Left ventricle myocardium inferior (tissue), 1 donor: ENCODE measurements at places on chromosomes 6 and 20. TPM values are rescaled to one million over a fixed set of nuclear protein-coding genes. Genes with fewer than 3 reads are reported as not detected.

Gene PROKR2
- total RNA-seq, result not detected

Gene SPTLC3
- 9.0 TPM for total RNA-seq

Gene MUC21
- not detected for total RNA-seq

Gene SRSF12
- total RNA-seq, result not detected

Gene GSTA3
- total RNA-seq, result not detected

Gene KCNB1
- 0.77 TPM for total RNA-seq

Gene WFDC5
- total RNA-seq, result not detected

Gene ANKRD6
- 11.1 TPM for total RNA-seq

Gene ISM1
- 1.3 TPM for total RNA-seq

Gene TGM3
- not detected for total RNA-seq

Gene DEK
- total RNA-seq, result 54.0 TPM

- H3K27me3 ChIP-seq, result no peaks in the 10 kb centered on the region
- peaks cover 11% of the 10 kb centered on the region for H3K36me3 ChIP-seq
- no peak overlapping the region for H3K27ac ChIP-seq
- no peak overlapping the region for H3K4me3 ChIP-seq
- H3K4me1 ChIP-seq, result peaks cover 20% of the 10 kb centered on the region
Observed at GRCh38 chr6:13261464-13261994, 66.8 kb downstream of the TBC1D7 start.

- H3K36me3 ChIP-seq, result no peaks in the 10 kb centered on the region
- H3K4me3 ChIP-seq, result no peak overlapping the region
- H3K27ac ChIP-seq, result peak overlapping the region; percentile 57
- H3K4me1 ChIP-seq, result peaks cover 72% of the 10 kb centered on the region
- no peaks in the 10 kb centered on the region for H3K27me3 ChIP-seq
Observed at GRCh38 chr20:32465092-32465900, 107.2 kb downstream of the ASXL1 start.

- no peak overlapping the region for H3K4me3 ChIP-seq
- peaks cover 55% of the 10 kb centered on the region for H3K4me1 ChIP-seq
Observed at GRCh38 chr6:3798055-3798919, 46.8 kb upstream of the PXDC1 start.

DNA sequence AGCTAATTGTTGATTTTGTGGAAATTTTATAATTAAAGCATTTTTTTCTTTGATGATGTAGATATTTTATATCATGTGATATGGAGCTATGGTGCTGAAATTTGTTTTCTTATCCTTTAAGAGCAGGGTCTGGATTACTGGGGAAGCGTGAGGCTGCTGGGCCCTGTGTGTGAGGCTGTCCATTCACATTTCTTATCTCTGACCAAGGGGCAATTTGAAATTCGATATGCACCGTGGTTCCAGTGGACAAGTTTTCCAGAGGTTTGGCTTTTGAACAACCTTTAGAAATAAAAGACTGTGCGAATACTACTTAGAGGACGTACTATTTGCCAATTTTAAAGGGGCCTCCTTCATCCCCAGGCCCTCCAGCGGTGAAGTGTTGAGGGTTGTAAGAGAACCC lies 3.7 kb downstream of the ERMARD start:
- no peak for DNase-seq
- H3K4me1 ChIP-seq, result peaks cover 28% of the 10 kb centered on the region
- H3K27me3 ChIP-seq, result no peaks in the 10 kb centered on the region
- H3K4me3 ChIP-seq, result no peak overlapping the region

DNA sequence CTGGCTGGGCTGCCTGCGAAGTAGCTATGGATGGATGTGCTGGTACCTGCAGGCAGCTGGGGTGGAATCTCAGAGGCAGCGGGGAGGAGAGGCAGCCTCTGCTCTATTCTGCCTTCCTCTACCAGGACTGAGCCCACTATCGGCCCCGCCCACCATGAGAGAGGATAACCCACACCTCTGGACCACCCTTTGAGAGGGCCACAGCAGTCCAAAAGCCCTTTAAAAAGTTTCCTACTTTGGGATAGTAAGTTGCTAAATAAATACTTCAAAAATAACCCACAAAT lies 36.1 kb downstream of the EZR start:
- H3K4me3 ChIP-seq, result no peak overlapping the region
- peaks cover 33% of the 10 kb centered on the region for H3K4me1 ChIP-seq
- peaks cover 98% of the 10 kb centered on the region for H3K36me3 ChIP-seq
- no peak overlapping the region for H3K27ac ChIP-seq
- H3K27me3 ChIP-seq, result no peaks in the 10 kb centered on the region
- no peak for DNase-seq

DNA sequence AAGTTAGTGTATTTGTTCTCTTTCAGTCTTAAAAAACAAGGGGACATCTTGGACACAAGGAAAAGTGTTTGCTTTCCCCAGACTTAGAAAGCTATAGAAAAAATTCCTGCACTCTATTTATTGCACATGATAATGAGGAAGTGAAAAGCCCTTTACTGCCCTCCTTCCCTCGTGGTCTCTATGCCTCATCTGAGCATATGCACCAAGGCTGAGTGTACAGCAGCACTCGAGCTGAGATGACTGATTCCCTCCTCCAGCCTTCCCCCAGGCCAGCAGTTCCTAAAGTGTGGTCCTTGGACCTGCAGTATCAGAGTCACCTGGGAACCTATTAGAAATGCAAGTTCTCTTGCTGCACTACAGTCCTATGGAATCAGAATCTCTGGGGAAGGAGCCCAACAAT lies 14.3 kb upstream of the LAMP5 start:
- no peaks in the 10 kb centered on the region for H3K4me1 ChIP-seq
- no peak for DNase-seq
- H3K27ac ChIP-seq, result no peak overlapping the region
- peaks cover 11% of the 10 kb centered on the region for H3K27me3 ChIP-seq
- H3K36me3 ChIP-seq, result no peaks in the 10 kb centered on the region

DNA sequence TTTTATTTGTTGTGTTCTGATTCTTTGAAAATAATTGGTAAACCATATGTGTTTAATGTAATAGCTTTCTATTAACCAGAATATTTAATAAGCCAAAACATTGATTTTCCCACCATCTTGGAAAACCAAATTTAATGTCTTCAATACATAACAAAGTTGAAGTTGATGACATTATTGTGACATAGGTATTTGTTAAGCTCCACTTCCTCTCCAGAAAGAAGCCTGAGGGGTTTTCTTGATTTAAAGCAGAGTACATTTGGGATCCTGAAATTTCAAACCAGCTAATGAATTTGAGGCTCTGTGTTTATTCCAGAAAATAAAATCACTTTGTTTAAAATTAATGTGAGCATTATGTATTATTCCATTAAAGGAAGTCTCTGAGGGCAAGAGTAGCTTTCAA lies 106.3 kb downstream of the PERP start:
- H3K4me1 ChIP-seq, result no peaks in the 10 kb centered on the region
- peaks cover 6% of the 10 kb centered on the region for H3K27me3 ChIP-seq
- H3K4me3 ChIP-seq, result no peak overlapping the region

DNA sequence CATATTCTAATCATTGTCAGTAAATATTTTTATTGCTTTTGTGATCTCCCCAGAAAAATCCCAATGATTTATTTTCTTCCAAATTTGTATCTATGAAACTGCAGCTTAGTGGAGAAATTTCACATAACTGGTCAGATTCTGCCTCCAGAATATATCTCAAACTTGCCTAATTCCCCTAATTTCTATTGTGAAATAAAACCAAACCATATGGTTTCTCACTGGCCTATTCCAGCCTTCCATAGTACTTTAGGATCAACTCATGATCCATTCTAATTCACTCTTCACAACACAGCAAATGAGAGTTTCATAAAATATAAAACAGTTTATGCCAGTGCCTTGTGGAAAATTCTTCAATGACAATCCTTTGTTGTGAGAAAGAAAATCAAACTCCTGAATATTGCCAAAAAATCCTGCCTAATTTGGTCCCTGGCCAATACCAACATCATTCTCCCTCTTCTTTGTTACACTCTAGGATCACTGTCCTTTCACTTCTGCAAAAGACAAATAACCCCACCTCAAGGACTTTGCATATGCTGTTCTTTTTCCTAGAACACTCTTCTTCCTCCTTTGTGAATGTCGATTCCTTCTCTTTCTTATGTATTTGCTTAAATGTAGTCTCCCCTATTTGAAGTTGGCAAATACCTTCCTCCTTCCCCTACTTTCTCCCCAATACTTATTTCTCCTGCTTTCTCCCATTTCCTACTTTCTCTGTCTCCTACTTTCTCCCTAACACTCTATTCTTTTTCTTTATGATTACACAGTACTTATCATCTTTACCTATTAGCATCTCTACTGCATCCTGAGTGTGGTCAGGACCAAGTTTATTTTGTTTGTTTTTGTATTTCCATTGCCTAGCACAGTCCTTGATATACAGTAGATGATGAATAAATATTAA lies 587.5 kb downstream of the RFPL4B start:
- no peaks in the 10 kb centered on the region for H3K27me3 ChIP-seq
- peaks cover 5% of the 10 kb centered on the region for H3K4me1 ChIP-seq
- no peak for DNase-seq
- no peak overlapping the region for H3K27ac ChIP-seq

GRCh38 chr6:105136431-105137350 lies 43.1 kb downstream of the POPDC3 start:
- peak overlapping the region; percentile 93 for H3K27ac ChIP-seq
- peak overlapping the region; percentile 90 for H3K4me3 ChIP-seq
- peaks cover 32% of the 10 kb centered on the region for H3K4me1 ChIP-seq
- H3K36me3 ChIP-seq, result no peaks in the 10 kb centered on the region
- no peaks in the 10 kb centered on the region for H3K27me3 ChIP-seq

- no peaks in the 10 kb centered on the region for H3K4me1 ChIP-seq
- no peaks in the 10 kb centered on the region for H3K27me3 ChIP-seq
- no peak overlapping the region for H3K27ac ChIP-seq
- no peak for DNase-seq
- no peak overlapping the region for H3K4me3 ChIP-seq
Observed at GRCh38 chr6:127483399-127484055, 24.3 kb upstream of the KIAA0408 start.

GRCh38 chr6:129709196-129709768 lies 695 bp downstream of the ARHGAP18 start:
- peaks cover 35% of the 10 kb centered on the region for H3K4me1 ChIP-seq
- H3K27me3 ChIP-seq, result no peaks in the 10 kb centered on the region
- DNase-seq, result no peak
- no peaks in the 10 kb centered on the region for H3K36me3 ChIP-seq
- peak overlapping the region; percentile 73 for H3K4me3 ChIP-seq

DNA sequence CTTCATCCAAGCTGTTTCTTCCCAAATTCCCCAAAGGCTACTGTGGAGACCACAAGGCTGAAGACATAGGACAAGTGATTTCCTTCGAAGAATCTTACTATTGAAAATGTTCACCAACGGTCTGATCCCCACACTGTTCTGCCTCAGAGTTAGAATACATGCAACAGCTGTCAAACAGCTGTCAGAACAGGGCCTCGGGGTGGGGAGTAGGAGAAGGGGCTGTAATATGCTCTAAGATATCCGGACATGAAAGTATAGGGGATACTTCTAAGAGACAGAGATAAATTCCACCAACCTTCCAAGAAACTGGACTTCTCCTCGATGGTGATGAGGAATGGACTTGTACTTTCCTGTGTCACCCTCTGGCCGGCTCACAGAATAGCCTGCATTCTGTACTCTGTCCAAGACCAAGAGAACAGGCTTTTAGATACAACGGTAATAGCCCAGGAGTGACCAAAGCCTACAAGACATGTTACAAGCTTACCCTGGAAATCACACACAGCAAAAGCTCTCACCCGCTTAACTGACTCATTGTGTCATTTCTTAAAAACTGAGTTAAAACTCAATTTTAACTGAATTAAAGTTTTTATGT lies 69.2 kb upstream of the PTGIS start:
- no peak overlapping the region for H3K4me3 ChIP-seq
- no peaks in the 10 kb centered on the region for H3K27me3 ChIP-seq
- peaks cover 33% of the 10 kb centered on the region for H3K4me1 ChIP-seq
- peaks cover 71% of the 10 kb centered on the region for H3K36me3 ChIP-seq
- DNase-seq, result no peak

DNA sequence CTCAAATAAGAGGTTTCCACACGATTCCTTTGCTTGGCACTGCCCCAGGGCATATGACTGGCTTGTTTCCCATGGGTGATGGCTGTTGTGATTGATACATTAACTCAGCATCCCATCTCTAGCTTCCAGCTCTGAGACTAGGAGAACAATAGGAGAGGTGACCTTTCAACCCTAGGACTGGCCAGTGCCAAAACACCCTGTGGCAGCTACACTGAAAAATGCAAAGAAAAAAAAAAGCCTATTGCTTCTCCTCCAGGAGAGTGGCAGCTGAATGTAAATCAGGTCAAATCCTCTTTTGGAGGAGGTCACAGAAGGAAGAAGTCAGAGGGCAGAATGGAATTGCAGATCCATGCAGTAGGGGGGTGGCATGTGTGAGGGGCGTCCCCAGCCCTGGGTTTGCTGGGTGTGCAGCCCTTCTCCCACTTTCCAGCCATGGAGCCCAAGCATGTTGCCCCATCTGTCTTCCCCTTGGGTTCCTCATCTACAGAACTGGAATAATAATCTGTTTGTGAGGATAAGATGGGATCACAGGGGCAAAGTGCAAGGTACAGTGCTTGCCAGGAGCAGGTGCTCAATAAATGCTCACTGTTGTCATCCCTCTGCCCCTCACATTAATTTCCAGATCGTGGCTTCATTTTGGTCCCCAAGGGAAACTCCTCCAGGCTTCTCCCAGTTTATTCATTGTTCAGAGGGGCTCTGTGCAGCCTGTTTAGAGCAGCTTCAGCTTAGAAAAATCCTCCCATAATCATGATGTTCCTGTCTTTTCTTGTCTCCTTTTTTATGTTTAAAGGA lies 245.0 kb upstream of the RIN2 start:
- H3K4me3 ChIP-seq, result no peak overlapping the region
- H3K27ac ChIP-seq, result no peak overlapping the region
- no peaks in the 10 kb centered on the region for H3K4me1 ChIP-seq
- H3K27me3 ChIP-seq, result peaks cover 8% of the 10 kb centered on the region

DNA sequence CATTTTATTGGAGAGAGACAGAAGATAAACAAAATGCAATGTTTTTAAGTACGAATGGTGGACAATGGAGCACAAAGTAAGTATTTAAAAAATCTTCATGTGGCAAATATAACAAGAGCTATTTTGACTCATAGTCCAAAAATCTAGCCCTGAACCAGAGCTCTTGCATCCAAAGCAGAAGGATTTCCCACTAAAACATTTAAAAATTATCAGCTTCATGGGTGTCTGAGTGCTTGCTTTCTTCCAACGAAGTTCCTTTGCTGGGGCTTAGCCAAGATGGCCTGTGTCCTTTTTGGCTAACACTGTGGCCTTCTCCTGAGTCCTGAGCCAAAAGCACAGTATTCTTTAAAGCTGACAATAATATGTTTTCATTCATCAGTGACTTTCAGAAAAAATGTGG lies 161.7 kb downstream of the RIMS1 start:
- DNase-seq, result no peak
- no peaks in the 10 kb centered on the region for H3K4me1 ChIP-seq
- H3K36me3 ChIP-seq, result no peaks in the 10 kb centered on the region
- no peak overlapping the region for H3K4me3 ChIP-seq

DNA sequence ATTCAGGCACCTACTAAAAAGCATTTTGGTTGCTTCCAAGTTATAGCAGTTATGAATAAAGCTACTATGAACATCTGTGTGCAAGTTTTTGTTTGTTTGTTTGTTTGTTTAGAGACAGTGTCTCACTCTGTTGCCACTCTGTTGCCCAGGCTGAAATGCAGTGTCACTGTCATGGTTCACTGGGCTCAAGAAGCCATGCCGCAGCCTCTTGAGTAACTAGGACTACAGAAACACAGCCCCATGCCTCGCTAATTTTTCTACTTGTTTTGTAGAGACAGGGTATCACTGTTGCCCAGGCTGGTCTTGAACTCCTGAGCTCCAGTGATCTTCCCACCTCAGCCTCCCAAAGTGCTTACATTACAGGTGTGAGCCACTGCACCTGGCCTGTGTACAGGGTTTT lies 795.9 kb downstream of the EPHA7 start:
- no peaks in the 10 kb centered on the region for H3K4me1 ChIP-seq
- DNase-seq, result no peak
- H3K4me3 ChIP-seq, result no peak overlapping the region
- no peaks in the 10 kb centered on the region for H3K36me3 ChIP-seq
